Stimulated activated naive CD8-positive, alpha-beta T cell treated with anti-CD3 and anti-CD28 coated beads, Interleukin-15, amount 100 ng/mL, for 72 hours (primary cell): ENCODE measurements at places on chromosomes 5 and 9.

GRCh38 chr5:30991462-30991861, 202.0 kb upstream of the CDH6 start:
- DNase-seq, result no peak

GRCh38 chr5:16750445-16750844, 133.6 kb upstream of the RETREG1 start:
- DNase-seq, result no peak

- DNase-seq, result no peak
Observed at GRCh38 chr9:81841333-81841732, 86.9 kb upstream of the SPATA31D4 start.

- DNase-seq, result no peak
Observed at GRCh38 chr5:82111191-82111590, 139.4 kb downstream of the ATG10 start.

DNA sequence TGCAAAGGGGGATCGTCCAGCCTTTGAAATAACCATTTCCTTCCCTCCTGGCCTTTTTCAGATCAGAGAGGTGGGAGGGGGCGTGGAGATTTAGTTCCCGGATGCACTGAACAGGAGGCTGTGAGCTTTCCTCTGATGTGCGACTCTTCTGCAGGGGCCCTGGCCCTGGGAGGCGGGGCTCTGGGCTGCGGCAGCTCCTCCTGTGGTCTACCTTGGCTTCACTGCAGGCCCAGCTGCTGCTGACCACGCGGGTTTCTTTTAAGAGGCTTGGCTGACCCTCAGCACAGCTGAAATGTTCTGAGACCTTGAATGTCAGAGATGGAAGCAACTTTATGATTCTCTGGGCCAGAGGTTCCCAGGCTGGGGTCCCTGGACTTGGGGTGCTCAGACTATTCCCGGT, 27.0 kb upstream of the COL15A1 start:
- no peak for DNase-seq

GRCh38 chr5:75710637-75711036, 6.6 kb downstream of the POC5 start:
- no peak for DNase-seq

DNA sequence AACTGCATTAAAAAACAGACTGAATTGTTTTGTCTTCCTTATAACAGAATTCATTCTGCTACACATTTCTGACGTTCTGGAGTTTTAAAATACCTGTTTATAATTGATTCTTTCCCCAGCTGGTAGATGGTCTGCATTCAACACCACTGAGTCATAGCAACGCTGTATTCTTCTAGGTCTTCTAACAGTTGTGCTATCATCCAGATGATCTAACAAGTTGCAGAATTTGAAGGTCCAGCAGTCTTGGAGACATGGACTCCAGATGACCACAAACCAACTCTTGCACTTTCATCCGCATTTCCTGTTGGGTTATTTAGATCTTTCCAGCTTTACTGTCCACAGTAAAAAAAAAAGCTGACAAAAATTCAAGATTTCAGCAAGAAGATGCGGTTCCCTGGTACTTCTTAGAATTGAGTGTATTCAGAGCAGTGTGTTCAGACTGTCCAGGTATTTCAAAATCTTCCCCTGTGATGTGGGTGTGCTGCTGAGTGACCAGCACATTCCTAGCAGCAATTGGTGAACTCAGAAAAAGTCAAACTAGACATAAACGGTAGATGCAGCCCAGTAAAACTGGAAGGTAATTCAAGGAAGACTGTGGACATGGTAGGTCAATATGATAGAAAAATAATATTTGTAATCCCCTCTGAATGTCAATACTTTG, 50.2 kb downstream of the CSNK1A1 start:
- DNase-seq, result no peak
